ENCODE measurements at places on chromosomes 7 and 10.

GRCh38 chr7:129569811-129570215 is 41.7 kb upstream of the NRF1 start:
- no peak for DNase-seq

DNA sequence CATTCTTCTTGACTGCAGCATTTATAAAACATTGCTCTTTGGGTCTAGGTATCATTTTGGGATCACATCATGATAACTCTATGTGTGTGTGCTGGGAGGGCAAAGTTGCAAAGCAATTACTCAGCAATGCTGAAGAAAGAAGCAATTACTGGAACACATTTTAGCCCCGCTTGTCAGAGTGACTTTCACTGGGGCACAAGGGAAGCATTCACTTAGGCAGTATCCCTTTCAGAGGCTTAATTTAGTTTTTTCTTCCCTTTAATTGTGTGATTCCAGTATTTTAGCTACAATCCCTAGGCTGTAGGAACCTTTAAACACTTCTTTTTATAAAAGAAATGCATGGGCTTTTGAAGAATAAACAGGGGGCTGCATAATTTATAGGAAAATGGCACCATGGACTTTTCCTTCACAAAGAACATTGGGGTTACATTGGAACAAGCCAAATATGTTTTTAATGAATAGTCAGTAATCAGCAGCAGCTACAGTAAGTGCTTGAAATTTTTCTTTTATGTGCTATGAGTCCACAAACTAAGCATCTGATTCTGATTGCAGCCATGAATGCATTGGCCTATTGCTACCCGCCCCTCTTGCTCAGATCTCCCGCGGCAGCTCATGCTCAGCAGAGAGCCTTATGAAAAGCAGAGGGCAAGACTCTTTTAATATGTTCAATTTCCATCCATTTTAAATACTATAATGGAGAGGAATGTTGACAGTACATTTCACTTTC is 51.2 kb upstream of the NXPH1 start:
- no peak for DNase-seq

GRCh38 chr10:43287056-43288007 is 20.5 kb upstream of the RASGEF1A start:
- peak; percentile 48 for DNase-seq

- no peak for DNase-seq
Measured at GRCh38 chr7:151624246-151624928, 104.7 kb upstream of the RHEB start.

DNA sequence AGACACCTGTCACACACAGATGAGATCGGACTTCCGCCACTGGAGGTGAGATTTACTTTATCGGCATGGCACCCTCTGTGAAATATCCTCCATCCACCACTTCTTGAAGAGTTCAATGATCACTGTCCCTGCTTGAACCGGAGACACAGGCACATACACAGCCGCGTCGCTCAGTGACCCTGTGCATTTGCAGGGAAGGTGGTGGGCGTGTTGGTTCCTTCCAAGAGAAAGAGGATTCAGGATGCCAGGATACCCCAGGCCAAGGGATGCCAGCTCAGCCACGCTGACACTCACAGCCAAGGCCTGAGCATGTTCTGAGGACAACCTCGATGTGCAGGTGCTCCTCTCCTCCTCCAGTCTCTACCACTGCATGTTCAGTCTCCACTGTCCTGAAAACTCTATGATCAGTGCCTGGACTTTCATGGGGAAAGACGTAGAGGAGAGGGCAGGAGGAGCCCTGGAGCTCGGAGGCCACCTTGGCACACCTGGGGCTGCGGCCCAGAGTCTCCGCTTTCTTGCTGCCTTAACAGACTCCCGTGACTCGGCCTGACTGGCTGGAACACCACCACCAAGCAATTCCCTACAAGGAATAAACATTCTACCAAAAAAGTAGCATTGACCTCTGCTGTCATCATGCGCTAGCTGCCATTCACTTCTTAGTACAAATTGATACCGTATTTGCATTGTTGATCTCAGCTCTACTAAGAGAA is 115.2 kb downstream of the TCERG1L start:
- DNase-seq: no peak

GRCh38 chr7:149196151-149196704 is 882 bp downstream of the ZNF282 start:
- DNase-seq: no peak

DNA sequence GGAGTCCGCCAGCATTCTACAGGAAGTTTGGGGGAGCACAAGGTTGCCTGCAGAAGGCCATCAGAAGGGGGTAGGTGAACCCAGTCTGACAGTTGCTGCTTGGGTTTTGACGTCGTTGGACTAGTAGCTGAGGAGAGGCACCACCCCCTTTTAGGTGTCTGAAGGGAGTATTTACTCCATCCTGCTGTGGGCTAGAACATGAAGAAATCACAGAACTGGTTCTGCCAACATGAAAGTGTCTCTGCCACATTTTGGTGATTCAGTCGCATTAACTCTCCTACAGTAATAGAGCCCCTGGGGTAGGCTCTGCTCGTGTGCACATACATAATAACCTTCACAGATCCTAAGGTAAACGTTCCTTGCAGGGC is 834 bp upstream of the TRIL start:
- DNase-seq: no peak

DNA sequence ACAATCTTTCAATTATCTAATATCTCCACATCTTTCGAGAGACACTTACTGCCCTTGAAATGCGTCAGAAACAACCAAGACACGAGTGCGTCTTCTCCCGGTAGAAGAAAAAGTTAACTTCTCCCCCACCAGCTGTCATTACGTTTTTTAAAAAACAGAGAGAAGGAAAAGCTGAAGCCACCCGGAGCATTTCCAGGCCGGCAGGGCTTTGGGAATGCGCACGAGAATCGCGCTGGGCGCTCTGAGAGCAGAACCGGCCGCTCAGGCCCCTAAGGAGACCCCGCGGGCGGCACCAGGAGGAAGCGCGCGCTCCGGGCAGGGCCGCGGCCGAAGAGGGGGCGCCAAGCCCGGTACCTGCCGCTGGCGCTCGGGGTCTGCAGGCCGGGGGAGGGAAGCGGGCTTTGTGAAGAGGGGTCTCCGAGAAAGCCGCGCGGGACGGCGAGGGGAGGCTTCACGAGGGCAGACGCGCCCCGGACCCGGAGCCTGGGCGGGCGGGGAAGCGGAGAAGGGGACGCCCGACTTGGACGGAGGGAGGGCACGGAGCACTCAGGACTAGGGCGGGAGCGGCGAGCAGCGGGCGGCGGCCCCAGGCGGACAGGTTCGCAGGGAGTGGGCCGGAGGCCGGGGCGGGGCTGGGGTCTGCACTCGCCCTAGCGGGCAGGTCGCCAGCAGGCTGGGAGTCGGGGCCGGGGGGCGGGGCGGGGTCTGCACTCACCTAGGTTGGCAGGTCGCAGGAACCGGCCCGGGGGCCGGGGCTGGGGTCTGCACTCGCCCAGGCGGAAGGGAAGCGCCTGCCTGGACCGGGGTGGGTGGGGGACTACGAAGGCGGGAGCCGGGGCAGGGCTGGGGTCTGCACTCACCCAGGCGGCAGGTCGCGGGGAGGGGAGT is 932 bp downstream of the ESYT2 start:
- DNase-seq: no peak

GRCh38 chr7:24442170-24442777 is 131.0 kb upstream of the PALS2 start:
- no peak for DNase-seq

DNA sequence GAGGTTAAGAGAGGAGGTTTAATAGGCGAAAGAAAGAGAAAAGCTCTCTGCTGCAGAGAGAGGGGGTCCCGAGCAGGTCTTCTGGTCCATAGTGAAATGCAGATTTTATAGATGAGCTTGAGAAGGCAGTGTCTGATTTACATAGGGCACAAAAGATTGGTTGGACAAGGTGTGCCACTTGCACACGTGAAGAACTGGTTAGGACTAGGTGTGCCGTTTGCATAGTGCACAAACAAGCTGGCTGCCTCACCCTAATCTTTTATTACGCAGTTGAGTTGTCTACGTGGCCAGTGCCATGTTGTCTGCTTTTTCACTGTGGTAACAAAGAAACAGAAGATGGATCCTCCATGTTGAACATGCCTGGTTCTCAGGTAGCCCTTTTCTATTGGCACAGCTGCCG is 82.6 kb downstream of the AMPH start:
- DNase-seq: no peak

- DNase-seq: no peak
Measured at GRCh38 chr7:105315357-105315756, 73.4 kb downstream of the SRPK2 start.

Data from T-cell (primary cell).